Motor neuron (in vitro differentiated cells): ENCODE measurements at places on chromosomes 3 and 15. TPM values are rescaled to one million over a fixed set of nuclear protein-coding genes. Genes with fewer than 3 reads are reported as not detected.

DNA sequence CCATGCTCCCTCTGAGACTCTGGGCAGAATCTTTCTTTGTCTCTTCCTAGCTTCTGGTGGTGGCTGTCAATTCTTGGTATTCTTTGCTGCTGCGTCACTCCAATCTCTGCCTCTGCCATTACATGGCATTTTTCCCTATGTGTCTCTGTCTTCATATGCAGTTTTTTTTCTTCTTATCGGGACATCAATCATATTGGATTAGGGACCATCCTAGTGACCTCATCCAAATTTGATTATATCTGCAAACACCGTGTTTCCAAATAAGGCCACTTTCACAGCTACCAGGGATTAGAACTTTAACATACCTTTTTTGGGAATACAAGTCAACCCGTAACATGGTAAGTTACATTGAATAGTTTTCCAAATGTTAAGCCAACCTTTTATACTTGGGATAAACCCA, 358.2 kb upstream of the FRG2C start:
- no peak for ATAC-seq

DNA sequence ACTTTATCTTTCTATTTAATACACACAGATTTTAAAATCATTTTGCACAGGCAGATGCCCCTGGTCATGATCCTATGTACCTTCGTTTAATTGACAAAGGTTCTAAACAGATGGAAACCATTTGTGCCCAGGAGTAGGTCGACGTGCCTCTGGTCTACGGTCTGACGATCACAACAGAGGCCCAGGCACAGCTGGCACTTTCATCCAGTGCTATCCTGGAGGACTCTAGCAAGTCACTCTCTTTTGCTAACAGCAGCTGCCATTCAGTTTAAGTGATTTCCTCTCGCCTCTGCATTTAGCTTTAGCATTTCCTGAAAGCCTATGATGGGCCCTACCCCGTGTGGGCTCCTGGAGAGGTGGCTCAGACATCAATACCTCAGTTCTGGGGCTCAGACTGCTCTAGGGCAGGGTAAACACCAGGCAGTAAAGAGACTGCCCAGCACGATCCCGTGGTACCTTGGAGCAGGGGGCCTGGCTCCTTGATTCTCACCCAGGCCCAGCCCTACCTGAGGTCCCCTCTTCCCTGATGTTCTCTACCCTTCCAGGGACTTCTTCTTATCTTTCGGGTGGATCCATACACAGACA, 83.2 kb upstream of the SNRPA1 start:
- ATAC-seq, result no peak

- ATAC-seq, result no peak
These were observed 45.4 kb upstream of the UBE2E1 start for GRCh38 chr3:23760325-23760724.

The KLHL6 gene
- total RNA-seq, result 2.4 and 2.5 TPM in 2 replicates

GRCh38 chr3:179842061-179842460, 189.2 kb downstream of the USP13 start:
- no peak for ATAC-seq

DNA sequence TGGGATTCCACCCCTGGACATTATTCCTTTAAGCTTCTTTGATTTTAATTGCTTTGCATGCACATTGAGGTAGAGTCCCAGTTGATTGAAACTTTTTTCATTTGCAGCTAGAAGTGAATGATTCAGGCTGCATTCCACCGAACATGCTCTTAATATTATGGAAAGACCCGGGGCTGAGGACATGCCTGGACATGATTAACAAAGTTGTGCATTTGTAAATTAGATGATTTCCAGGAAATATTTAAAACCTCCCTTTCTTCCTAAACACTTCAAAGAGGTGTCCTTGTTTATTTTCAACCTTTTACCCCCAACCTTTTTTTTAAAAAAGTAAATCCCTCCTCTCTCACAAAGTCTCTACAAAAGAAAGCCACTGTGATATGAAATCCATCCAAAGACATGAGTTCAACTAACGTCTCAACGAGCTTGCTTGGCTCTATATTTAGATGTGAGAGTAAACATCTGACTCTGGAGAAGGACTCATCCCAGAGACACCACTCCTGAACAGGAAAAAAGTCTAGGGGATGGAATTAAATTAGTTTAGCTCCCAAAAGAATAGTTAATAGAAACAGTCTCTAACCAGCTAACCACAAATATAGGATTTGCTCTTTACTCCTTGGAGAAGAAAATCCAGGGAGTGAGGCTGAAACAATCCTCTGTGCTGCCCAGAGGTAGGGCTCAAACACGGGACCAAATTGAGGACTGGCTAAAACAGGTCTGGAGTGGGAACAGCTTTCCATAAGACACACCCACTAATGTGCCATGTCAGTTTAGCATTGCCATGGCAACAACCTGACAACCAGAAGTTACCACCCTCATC, 83.1 kb downstream of the XXYLT1 start:
- ATAC-seq, result peak; percentile 96

The A4GNT gene
- total RNA-seq, result 0.16 TPM in 1 of 2 replicates, not detected in the other

GRCh38 chr3:176767385-176767784, 429.9 kb downstream of the TBL1XR1 start:
- peak; percentile 87 for ATAC-seq

The AADACL2 gene
- 0.13 TPM in 1 of 2 replicates, not detected in the other for total RNA-seq

- no peak for ATAC-seq
These were observed 337.0 kb downstream of the KCNH8 start for GRCh38 chr3:19485267-19485666.

DNA sequence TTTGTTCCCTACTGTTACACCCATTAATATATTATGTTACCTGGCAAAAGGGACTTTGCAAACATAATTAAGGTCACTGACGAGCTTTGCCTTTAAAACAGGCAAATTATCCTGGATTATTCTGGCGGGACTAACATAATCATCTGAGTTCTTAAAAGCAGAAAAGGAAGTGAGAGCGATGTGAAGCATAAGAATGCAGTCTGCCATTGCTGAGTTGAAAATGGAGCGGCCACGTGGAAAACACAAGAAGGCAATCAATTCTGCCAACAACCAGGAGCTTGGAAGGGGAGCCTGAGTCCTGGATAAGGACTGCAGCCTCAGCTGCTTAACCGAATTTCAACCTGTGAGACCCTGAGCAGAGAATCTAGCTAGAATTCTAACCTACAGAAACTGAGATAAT, 328.2 kb upstream of the WNT5A start:
- ATAC-seq, result no peak

DNA sequence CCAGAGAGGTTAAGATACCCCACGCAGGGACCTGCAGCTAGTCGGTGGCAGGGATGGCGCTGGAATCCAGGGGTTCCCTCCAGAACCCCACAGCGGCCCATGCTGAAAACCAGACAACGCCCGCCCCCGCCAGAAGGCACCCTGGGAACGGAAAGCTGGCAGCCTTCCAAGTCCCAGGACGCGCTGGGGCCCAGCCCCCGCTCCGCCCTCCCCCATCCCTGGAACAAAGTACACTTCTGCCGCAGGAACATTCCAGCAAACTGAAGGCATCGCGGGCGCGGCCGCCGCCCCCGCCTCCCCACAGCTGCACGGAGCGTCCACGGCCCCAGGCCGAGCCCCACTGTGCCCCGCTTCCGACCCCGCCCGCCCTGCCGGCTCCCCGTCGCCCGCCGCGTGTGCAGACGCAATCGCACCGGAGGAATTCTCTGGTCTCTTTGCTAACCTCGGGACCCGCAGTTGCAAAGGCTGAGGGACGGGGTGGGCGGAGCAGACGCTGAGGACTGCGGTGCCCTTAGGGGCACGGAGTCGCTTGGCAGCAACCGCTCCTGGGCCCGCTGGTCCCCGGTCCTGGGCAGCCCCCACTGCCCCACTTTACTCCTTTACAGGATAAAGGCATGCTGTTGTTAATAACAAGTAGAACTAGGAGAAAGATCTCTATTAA, 44.8 kb upstream of the RNU6-1 start:
- ATAC-seq, result peak; percentile 93

GRCh38 chr3:132900481-132900880, 137.7 kb upstream of the TMEM108 start:
- ATAC-seq, result no peak

The HIGD2B gene
- total RNA-seq, result not detected in 2 replicates

- no peak for ATAC-seq
These were observed 58.9 kb downstream of the EIF3J start for GRCh38 chr15:44595656-44596510.

GRCh38 chr3:77329116-77329515, 289.2 kb downstream of the ROBO2 start:
- ATAC-seq, result peak; percentile 26

GRCh38 chr15:40743485-40743901, 11.6 kb downstream of the RMDN3 start:
- ATAC-seq, result no peak

The CLRN1 gene
- 0.85 TPM in 1 of 2 replicates, not detected in the other for total RNA-seq

The ATR gene
- total RNA-seq, result 38.5 and 42.0 TPM in 2 replicates

DNA sequence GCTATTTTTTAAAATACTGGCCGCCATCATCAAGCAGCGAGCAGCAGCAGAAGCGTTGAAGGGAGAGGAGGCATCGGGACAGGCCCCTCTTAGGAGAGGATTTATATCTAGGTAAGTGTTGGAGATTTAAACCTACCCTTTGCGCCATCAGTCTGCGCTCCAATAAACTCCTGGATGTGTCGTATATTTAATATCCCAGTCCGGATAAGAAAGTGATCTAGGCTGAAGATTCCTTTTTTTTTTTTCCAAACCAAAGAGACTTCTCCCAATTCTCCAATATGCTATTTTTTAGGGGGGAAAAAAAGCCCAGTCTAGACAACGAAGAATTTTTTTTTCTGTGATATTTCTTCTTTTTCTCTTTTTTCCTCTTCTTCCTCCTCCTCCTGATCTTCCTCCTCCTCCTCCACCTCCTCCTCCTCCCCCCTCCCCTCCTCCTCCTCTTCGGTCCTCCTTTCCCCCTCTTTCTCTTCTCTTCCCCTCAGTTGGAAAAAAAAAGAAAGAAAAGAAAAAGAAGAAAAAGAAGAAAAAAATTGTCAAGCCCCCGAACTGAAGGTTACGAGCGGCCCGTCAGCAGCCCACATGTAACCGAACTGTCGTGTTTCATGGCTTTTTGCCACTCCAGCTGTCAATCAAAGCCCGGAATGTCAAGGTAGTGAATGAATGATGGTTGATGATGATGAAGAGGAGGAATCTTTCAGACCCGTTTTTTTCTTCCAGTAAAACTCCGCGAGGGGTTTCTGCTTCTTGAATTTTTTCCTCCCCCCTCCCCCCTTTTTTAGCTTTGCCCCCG, 835 bp downstream of the MEIS2 start:
- ATAC-seq, result no peak

DNA sequence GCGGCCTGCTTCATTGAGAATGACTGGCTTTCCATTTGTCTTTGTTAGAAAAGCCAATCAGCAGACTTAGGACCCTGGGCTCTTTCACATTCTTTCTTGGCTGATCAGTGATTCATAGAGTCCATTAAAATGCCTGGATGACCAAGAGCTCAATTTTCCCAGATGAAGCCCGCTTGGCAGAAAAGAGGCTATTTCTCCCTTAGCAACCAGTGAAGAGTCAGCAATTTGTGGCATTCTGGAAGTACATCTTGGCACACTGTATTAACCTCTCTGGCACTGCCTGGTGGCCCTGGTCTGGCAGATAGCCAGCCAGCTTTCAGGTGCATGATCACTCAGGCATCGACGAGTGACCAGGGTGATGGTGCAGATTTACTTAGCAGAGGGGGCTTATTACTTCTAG, 145.7 kb upstream of the PLAAT1 start:
- peak; percentile 83 for ATAC-seq

The LRRC49 gene
- total RNA-seq, result 65.1 and 68.2 TPM in 2 replicates

DNA sequence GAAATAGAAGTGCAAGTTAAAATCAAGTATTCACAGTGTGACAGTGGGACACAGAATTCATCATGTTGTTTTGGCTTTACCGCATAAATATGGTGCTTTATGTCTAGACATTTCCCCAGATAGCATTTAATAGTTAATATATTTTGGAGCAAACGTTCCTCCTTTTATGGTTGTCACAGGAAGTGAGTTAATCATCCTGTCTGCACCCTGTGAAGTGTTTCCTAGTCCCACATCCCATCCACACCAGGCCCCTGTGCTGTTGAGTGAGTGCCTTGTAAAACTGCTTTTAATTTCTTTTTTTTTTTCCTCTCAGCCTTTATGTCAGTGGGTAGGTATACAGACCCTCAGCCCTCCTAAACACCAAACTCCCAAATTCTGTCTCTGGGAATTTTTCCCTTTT, 393.7 kb downstream of the FEZF2 start:
- no peak for ATAC-seq

DNA sequence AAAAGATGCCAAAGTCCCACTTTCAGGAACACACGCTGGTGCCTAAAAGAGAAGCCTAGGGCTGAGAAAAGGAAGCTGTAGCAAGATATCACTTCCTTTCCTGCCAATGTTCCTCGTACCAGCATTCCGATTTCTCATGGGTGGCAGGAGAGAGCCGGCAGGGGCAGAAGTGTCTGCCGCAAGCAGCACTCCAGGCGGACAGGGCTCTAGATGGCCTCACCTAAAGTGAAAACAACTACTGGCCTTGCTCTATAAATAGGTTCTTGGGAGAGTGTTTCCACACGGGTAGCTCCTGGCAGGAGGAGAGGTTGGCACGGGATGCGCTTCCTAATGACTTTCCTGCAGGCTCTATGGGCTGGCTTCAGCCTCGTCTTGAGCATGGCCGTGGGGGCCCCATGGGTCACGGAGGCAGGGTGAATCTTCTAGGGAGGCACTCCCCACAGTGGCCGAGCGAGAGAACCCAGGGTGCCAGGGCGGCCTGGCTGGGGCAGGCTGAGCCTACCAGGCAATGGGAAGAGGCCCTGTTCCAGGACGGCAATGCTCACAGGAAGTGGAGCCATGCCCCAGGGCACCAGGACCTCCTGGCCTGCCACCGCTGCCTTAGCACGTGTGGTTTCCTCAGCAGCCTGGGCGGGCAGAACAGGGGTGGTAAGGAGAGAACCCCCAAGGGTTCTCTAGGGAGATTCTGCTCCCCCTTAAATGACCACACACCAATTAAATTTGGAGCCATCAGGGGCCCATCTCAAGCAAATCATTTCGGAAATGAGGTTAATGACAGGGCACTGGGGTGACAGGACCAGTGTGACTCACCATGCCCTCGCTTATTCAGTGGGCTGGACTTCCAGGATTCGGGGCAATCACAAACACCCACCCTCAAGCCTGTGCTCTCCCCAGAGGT, 14.6 kb upstream of the DUSP7 start:
- peak; percentile 24 for ATAC-seq
